ENCODE measurements at places on chromosomes 16 and 17. TPM values are rescaled to one million over a fixed set of nuclear protein-coding genes. Genes with fewer than 3 reads are reported as not detected.

WIPI1 gene
- 53.1 TPM for total RNA-seq

TMEM114 gene
- total RNA-seq = not detected

HS3ST6 gene
- total RNA-seq = not detected

ASGR1 gene
- total RNA-seq = 3.9 TPM

ZNF785 gene
- 21.8 TPM for total RNA-seq

KRTAP2-2 gene
- not detected for total RNA-seq

CDRT4 gene
- total RNA-seq = 16.3 TPM

OR4D1 gene
- total RNA-seq = not detected

ABCC11 gene
- total RNA-seq = not detected

HAS3 gene
- total RNA-seq = 0.68 TPM
